ENCODE measurements at places on chromosomes 1 and 21.

DNA sequence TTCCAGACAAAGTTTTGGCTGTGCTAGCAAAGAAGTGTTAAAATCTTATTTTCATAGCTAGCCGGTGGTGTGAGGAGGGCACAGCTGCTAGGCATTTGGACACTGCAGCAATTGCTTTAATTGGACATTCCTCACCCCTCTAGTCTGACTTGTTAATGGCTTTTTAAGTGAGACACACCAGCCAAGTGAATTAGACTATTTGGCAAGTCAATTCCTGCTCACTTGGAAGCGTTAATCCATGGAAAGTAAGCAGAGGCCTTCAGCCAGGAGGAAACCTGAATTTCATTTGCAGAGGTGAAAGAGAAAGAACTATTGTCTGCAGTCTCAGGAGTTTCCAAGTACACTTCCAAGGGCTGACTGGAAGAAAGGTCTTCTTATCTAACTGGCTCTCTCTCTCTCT lies 175.7 kb downstream of the ST6GALNAC3 start:
- H3K36me3 ChIP-seq, result no peaks in the 10 kb centered on the region
- DNase-seq, result peak; percentile 52
- no peak overlapping the region for H3K4me3 ChIP-seq
- no peak overlapping the region for H3K27ac ChIP-seq

DNA sequence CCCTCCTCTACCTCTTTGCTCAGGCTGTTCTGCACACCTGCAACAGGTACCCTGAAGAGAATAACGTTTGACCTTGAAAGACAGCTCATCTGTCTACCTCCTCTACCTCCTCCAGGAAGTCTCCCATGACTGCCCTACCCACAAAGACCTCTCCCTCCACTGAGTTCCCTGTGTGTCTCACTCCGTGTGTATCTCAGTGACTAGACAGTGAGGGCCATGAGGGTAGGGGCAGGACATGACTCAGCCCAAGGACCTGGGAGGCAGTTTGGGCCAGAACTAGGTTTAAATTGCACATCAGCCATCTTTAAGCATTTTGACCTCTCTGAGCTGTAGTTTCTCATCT lies 32.0 kb upstream of the LRP8 start:
- no peak for DNase-seq
- H3K27me3 ChIP-seq, result peaks cover 5% of the 10 kb centered on the region
- no peak overlapping the region for H3K4me3 ChIP-seq
- no peaks in the 10 kb centered on the region for H3K4me1 ChIP-seq
- H3K27ac ChIP-seq, result no peak overlapping the region

DNA sequence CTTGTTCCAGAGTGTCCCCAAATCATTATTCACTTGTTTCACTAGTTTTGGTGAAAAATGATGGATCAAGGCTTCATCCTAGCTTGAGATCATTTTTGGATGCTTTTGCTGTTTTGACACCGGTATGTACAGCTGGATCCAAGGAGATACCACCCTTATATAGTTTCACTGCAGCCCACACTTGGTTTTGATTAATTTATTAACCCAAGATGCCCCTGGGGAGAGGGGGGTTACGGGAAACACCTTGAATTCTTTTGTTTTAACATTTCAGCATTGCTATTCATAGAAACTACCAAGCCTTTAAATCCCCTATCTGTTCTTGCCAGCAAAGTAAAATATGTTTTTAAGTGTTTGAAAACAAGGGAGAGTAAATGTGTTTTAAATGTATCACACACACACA lies 457.7 kb upstream of the RUNX1 start:
- H3K4me1 ChIP-seq, result no peaks in the 10 kb centered on the region
- no peak overlapping the region for H3K4me3 ChIP-seq

DNA sequence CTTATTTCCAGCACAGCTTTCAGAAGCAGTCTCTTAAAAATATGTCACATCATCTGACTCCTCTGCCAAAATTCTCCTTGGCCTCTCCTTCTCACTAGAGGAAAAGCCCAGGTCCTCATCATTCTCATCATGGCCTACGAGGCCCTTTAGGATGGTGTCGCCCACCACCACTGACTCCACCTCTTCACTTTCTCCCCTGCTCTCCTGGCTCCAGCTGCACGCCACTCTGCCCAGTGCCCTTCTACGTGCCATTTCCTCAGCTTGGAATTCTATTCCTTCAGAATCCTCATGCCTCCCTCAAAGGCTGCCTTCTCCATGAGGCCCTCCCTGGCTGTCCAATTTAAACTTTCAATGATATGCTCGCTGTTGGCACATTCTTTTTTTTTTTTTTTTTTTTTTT lies 25.3 kb upstream of the BTG2 start:
- peak overlapping the region; percentile 86 for H3K27ac ChIP-seq
- no peak overlapping the region for H3K4me3 ChIP-seq
- peaks cover 67% of the 10 kb centered on the region for H3K4me1 ChIP-seq
- DNase-seq, result no peak

DNA sequence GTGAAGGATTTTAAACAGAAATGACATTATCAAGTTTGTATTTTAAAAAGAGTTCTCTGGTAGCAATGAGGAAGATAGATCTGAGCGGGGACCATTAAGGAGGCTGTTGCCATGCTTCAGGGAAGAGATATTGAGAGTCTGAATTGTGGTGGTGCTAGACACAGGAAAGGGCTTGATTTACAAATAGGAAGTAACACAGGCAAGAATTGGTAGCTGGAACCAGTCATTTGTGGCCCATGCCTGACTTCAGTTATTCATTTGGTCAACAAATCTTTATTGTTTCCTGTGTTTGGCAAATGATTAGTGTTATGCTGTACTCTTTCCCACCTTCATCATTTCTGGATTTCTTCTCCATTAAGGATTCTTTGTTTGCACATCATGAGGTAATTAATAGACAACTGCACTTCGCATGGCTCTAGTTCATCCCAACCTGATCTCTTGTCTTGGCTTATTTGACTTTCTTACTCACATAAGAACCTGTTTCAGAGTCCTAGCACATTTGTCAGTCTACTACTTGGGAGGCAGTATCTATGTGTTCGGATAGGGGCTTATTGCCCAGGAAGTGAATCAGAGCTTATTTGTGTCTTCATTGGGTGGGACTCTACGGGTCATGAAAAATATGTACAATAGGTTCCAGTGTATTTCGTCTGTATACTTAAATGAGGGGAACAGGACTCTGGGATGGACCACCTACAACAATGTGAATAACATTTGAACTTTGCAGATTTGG lies 32.3 kb downstream of the EEIG2 start:
- peak overlapping the region; percentile 77 for H3K27ac ChIP-seq
- no peaks in the 10 kb centered on the region for H3K27me3 ChIP-seq
- peak; percentile 16 for DNase-seq
- H3K4me1 ChIP-seq, result peaks cover 73% of the 10 kb centered on the region

DNA sequence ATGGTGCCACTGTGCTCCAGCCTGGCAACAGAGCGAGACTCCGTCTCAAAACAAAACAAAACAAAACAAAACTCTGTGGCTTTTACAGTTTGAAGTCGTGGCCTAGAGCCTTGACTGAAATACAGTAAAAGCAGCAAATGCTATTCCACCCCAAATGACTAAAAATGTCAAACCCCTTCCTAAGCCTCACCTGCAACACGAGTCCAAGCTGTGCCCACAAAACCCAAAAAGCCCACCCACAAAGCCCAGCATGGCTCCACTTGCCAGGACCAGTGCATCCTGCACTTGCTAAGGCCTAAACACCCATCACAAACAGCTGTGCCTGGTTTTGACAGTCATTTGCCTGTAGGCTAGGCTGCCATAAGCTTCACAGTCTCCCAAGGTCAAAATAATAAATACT lies 21.3 kb downstream of the VAV3 start:
- H3K27me3 ChIP-seq, result no peaks in the 10 kb centered on the region
- H3K36me3 ChIP-seq, result no peaks in the 10 kb centered on the region
- DNase-seq, result no peak
- H3K4me1 ChIP-seq, result peaks cover 14% of the 10 kb centered on the region
- H3K4me3 ChIP-seq, result no peak overlapping the region

DNA sequence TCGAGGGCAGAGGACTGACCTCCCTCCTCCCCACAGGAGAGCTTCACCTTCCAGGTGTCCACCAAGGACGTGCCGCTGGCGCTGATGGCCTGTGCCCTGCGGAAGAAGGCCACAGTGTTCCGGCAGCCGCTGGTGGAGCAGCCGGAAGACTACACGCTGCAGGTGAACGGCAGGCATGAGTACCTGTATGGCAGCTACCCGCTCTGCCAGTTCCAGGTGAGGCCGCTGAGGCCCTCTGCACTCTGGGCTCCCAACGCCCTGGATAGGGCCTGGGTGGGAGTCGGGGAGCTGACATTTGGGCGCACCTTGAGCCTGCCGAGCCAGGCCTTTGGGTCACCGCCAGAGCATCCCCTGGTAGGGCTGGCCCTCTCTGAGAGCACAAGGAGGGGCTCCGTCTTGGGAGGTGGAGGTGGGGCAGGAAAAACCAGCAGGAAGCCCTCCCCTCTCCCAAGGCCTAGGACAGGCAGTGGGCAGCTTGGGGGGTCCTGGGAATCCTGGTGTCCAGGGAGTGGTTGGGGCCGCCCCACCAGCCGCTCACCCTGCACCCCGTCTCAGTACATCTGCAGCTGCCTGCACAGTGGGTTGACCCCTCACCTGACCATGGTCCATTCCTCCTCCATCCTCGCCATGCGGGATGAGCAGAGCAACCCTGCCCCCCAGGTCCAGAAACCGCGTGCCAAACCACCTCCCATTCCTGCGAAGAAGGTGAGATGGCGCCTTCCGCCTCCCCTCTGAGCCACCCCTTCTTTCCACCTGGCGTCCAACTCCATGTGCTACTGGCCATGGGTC lies 65.1 kb downstream of the PIK3CD start:
- H3K27ac ChIP-seq, result peak overlapping the region; percentile 64
- no peaks in the 10 kb centered on the region for H3K4me1 ChIP-seq
- peak overlapping the region; percentile 31 for H3K4me3 ChIP-seq

- H3K27me3 ChIP-seq, result peaks cover 88% of the 10 kb centered on the region
- no peaks in the 10 kb centered on the region for H3K36me3 ChIP-seq
- no peaks in the 10 kb centered on the region for H3K4me1 ChIP-seq
- peak overlapping the region; percentile 1 for H3K4me3 ChIP-seq
- no peak for DNase-seq
- no peak overlapping the region for H3K27ac ChIP-seq
These were observed 3.6 kb downstream of the ACKR1 start for GRCh38 chr1:159208175-159208825.

GRCh38 chr1:54610601-54611580 lies 12.4 kb downstream of the FAM151A start:
- no peaks in the 10 kb centered on the region for H3K27me3 ChIP-seq
- DNase-seq, result no peak
- peaks cover 37% of the 10 kb centered on the region for H3K36me3 ChIP-seq
- no peak overlapping the region for H3K4me3 ChIP-seq

GRCh38 chr1:10614377-10615225 lies 139.9 kb downstream of the PEX14 start:
- no peak overlapping the region for H3K4me3 ChIP-seq
- peaks cover 21% of the 10 kb centered on the region for H3K36me3 ChIP-seq
- no peak overlapping the region for H3K27ac ChIP-seq
- no peaks in the 10 kb centered on the region for H3K4me1 ChIP-seq
- DNase-seq, result no peak
- H3K27me3 ChIP-seq, result no peaks in the 10 kb centered on the region

GRCh38 chr1:206472454-206472853 lies 2.2 kb downstream of the IKBKE start:
- no peak overlapping the region for H3K4me3 ChIP-seq
- no peaks in the 10 kb centered on the region for H3K27me3 ChIP-seq
- peaks cover 40% of the 10 kb centered on the region for H3K36me3 ChIP-seq

DNA sequence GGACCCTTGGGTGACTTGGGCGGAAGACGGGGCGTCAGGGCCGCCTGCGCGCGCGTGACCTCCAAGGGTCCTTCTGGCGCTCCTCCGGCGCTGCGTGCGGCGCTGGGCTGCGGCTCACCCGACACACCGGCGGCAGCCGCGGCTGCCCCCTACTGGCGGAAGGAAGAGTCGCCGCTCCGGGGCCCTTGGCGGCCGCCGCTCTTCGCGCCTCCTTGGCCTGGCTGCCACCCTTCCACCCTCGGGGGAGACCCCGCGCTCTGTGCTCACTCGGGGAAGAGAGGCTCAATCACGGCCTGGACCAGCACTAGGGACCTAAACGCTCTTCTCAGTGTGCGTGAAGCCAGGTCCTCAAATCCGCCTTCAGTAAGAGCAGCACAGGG lies 89.7 kb downstream of the DMRTA2 start:
- no peak overlapping the region for H3K27ac ChIP-seq
- peaks cover 27% of the 10 kb centered on the region for H3K27me3 ChIP-seq
- peaks cover 12% of the 10 kb centered on the region for H3K4me1 ChIP-seq
- H3K36me3 ChIP-seq, result no peaks in the 10 kb centered on the region
- peak overlapping the region; percentile 49 for H3K4me3 ChIP-seq

GRCh38 chr1:40315239-40315794 lies 1.8 kb downstream of the COL9A2 start:
- H3K4me3 ChIP-seq, result peak overlapping the region; percentile 51
- H3K36me3 ChIP-seq, result no peaks in the 10 kb centered on the region
- H3K4me1 ChIP-seq, result peaks cover 35% of the 10 kb centered on the region
- DNase-seq, result peak; percentile 83
- H3K27ac ChIP-seq, result no peak overlapping the region
- peaks cover 4% of the 10 kb centered on the region for H3K27me3 ChIP-seq

DNA sequence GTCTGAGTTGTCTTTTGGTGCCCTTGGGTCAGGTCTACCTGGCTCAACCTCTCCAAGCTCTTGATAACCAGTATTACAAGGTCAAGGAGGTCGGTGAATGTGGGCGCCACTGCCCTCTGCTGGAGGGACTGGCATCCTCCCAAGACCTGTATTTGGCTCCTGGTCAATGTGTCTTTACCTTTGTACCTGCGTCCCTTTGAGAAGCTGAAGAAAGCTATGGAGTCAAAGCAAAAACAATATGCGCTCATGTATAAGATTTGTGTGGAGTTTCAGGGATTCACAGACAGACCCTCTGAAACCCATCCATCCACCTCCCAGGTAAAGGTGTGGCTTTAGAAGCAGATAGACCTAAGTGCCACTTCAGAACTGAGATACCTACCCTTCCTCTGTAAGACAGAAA lies 61.8 kb upstream of the NBL1 start:
- no peaks in the 10 kb centered on the region for H3K4me1 ChIP-seq
- H3K27ac ChIP-seq, result no peak overlapping the region
- H3K27me3 ChIP-seq, result no peaks in the 10 kb centered on the region
- H3K36me3 ChIP-seq, result no peaks in the 10 kb centered on the region
